ENCODE measurements at places on chromosomes 1 and 21.

GRCh38 chr1:183966487-183966886 is 71.0 kb downstream of the COLGALT2 start:
- no peak for DNase-seq

GRCh38 chr21:38139380-38140168 is 117.2 kb upstream of the KCNJ15 start:
- no peak for DNase-seq

DNA sequence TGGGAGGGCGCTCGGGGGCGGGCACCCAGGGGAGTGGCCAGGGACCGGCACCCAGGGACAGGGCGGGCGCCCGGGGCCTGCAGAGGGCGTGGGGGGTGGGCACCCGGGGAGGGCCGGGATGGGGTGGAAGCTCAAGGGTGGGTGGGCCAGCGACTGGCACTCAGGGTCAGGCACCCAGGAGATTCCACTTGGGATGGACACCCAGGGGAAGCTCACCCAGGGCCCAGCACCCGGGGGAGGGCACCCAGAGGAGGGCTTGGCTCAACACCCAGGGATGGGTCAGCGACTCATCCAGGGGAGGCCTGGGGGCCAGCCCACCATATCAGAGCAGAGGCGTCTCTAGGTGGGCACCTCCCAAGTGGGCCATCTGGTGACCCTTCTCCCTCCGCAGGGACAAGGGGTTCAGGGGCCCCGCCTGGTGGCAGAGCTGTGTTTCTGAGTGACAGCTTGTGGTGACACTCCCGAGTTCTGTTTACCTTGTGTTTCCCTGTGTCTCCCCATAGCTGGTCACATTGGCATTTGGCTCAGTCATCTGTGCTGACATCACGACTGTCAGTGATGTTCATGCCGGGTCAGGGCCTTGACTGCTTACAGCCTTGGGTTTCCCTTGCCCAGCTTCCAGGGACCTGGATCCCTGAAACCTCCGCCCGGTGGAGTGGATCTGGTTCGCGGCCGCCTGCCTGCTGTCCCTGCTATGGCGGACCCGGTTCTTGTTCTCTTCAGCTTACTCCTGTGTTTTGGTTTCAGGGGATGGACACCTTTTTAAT is 749 bp downstream of the IBA57 start:
- DNase-seq = peak; percentile 69

DNA sequence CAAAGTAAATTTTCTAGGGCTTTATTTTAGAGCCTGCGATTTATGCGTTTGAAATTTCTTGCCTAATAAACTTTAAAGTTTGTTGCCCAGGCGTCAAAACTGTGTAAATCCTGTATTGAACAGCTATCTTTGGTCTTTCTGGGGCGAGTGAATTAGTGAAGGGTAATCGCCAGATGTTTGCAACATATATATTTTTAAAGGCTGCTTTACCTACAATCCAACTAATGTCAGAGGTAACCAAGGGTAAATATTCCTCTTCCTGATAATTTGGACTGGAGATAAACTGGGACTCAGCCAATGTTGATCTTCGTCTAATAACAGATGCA is 885 bp upstream of the PROX1 start:
- no peak for DNase-seq

GRCh38 chr1:180906511-180906910 is 6.2 kb upstream of the KIAA1614 start:
- DNase-seq = no peak

DNA sequence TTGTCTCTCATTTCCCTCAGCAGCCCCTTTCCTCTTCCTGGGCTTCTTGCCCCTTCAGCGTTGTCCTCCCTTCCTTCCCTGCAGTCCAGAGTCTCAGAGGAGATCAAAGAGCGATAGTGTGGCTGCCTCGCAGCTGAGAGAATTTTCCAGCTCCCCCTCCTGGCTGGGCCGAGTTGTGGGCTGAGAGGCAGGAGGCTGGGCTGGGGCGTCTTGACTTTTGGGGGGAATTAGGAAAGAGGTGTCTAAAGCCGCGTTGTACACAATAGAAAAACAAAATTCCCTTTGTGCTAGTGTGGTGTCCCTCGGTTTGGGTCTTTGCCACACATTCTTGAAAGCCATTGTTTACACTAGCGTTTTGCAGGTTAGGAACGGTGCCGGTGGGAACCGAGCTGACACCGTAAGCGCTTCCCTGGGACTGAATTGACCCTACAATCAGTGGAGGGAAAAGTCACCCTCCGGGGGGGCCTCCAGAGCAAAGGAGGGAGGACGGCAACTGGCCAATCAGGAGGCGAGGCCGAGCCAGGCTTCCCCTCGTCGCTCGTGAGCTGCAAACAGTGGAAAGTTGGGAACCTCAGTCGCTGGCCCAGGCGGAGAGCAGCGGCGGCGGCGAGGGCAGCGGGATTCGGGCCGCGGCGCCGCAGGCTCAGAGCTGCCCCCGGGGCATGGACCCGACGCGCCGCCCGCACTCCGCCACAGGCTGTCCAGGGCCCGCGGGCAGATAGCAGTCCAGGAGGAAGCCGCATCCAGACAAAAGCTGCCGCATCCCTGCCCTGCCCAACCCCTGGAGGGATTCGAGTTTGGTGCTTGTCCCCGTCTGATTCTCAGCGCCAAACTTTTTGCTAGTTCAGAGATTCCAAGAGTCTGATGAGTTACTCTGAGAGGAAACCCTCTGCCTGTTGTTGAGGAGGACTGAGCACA is at the start of gene HMCN1:
HMCN1 (plus strand) TSS at position 574 of the 918 bp plus-strand sequence. CDS start 389 bp downstream, outside the sequence.
- peak; percentile 32 for DNase-seq

- no peak for DNase-seq
These were observed 4.2 kb upstream of the PAQR7 start for GRCh38 chr1:25879675-25880074.

- DNase-seq = no peak
These were observed 282.7 kb downstream of the BACH1 start for GRCh38 chr21:29581393-29581792.

- peak; percentile 81 for DNase-seq
These were observed 25.5 kb downstream of the CD34 start for GRCh38 chr1:207885129-207886032.

GRCh38 chr1:238438311-238439270 is 547.9 kb upstream of the ZP4 start:
- no peak for DNase-seq

GRCh38 chr1:229999004-229999670 is 67.9 kb upstream of the GALNT2 start:
- no peak for DNase-seq

GRCh38 chr1:218068241-218068640 is 216.9 kb upstream of the RRP15 start:
- DNase-seq = no peak

All from activated CD4-positive, alpha-beta T cell treated with anti-CD3 and anti-CD28 coated beads for 48 hours (primary cell).